Activated naive CD8-positive, alpha-beta T cell treated with anti-CD3 and anti-CD28 coated beads for 36 hours (primary cell): ENCODE measurements at places on chromosomes 13 and 19. TPM values are rescaled to one million over a fixed set of nuclear protein-coding genes. Genes with fewer than 3 reads are reported as not detected.

Gene LDLR
- total RNA-seq, result 67.3 TPM

Gene PEAK3
- not detected for total RNA-seq

Gene LIN7B
- 2.2 TPM for total RNA-seq

Gene FGF22
- total RNA-seq, result not detected
